Stomach (tissue), 19 donors: ENCODE measurements at places on chromosomes 7 and 10. TPM values are rescaled to one million over a fixed set of nuclear protein-coding genes. Genes with fewer than 3 reads are reported as not detected.

The BEND7 gene
- total RNA-seq: 30.3 TPM

The HOXA6 gene
- total RNA-seq: not detected

DNA sequence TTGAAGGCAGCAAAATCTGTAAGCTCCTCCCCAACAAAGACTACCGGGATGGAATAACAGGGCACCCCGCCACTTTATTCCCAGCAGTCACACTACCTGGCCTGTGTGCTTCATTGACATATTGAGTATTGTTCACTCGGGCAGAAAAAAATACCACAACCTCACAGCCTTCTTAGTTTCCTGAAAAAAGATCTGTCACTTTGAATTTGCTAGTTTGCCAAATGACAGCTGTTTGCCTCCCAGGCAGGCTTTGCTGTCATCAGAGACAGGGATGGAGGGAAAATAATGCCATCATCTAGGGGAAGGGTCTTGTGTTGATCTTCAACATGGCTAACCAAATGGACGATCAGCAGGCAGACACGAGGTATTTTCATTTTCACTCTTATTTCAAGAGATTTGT lies 26.9 kb downstream of the BMPER start:
- H3K36me3 ChIP-seq: no peaks in the 10 kb centered on the region
- H3K27ac ChIP-seq: peak overlapping the region; percentile 44
- peaks cover 8% of the 10 kb centered on the region for H3K4me1 ChIP-seq
- DNase-seq: no peak
- H3K4me3 ChIP-seq: no peak overlapping the region

GRCh38 chr7:99539213-99539811 lies 12.6 kb downstream of the FAM200A start:
- DNase-seq: no peak
- no peak overlapping the region for H3K4me3 ChIP-seq
- H3K27ac ChIP-seq: no peak overlapping the region
- peaks cover 6% of the 10 kb centered on the region for H3K36me3 ChIP-seq

The CTAGE8 gene
- total RNA-seq: 12.5 TPM

GRCh38 chr10:27742195-27743011 lies 3.2 kb downstream of the MKX start:
- peaks cover 59% of the 10 kb centered on the region for H3K4me1 ChIP-seq
- no peaks in the 10 kb centered on the region for H3K36me3 ChIP-seq
- peak; percentile 95 for DNase-seq
- no peaks in the 10 kb centered on the region for H3K27me3 ChIP-seq
